ENCODE measurements at places on chromosomes 1 and 21. TPM values are rescaled to one million over a fixed set of nuclear protein-coding genes. Genes with fewer than 3 reads are reported as not detected.

DNA sequence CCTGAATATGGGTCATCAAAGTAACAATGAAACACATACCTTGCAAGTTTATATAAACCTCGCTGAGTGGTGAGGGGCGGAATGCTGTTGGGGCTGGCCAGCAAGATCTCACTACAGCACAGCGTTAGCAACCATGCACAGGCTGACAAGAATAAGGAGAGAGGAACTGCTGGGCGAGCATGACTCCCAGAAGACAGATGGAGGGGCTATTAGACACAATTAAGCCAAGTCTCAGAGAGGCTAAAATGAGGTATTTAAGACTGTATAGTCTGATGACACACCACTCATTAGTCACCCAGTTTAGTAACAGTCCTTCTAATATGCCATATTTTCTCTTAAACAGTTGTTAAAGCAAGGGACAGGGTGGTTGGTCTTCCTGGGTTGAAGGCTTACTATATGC is 340.2 kb upstream of the NR5A2 start:
- H3K4me3 ChIP-seq, result no peak overlapping the region
- no peak overlapping the region for H3K27ac ChIP-seq
- H3K4me1 ChIP-seq, result peaks cover 7% of the 10 kb centered on the region
- no peaks in the 10 kb centered on the region for H3K27me3 ChIP-seq
- no peak for DNase-seq

DNA sequence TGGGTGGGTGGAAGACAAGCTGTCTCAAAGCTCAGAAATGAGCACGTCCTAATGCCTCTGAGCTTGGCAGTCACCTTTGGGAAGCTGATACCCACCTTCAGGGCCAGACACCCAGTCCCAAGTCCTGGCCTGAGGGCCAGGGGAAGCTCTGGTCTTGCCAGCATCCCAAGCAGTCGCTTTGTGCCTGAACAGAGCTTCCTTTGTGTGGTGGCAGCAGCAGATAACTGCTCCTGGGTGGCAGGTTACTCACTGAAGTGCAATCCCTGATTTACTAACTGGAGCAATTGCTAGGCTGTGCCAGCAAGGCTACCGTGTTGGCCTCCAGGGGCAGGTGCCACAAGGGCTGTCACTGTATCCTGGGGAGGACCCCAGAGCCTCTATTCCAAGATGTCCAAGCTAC is 40.4 kb upstream of the GRHL3 start:
- H3K27me3 ChIP-seq, result no peaks in the 10 kb centered on the region

- no peaks in the 10 kb centered on the region for H3K27me3 ChIP-seq
- no peaks in the 10 kb centered on the region for H3K36me3 ChIP-seq
- H3K4me1 ChIP-seq, result peaks cover 27% of the 10 kb centered on the region
- H3K4me3 ChIP-seq, result no peak overlapping the region
Observed at GRCh38 chr1:20663969-20664715, 3.0 kb upstream of the DDOST start.

DNA sequence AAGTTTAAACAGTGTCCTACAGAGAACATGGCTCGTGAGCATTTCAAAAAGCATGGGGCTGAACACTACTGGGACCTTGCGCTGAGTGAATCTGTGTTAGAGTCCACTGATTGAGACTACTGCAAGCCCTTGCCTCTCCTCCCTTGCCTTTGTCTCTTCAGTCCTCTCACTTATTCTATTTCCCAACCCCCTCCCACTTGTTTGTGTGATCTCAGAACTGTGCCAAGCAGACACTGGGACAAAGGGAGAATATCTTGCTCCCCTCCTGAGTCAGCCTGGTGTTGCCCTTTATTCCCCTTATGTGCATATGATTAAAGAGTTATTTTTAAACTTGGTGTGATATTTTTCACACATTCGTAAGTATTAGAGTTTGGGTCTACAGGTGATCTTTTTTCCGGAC is 11.1 kb upstream of the RPRD2 start:
- H3K27me3 ChIP-seq, result no peaks in the 10 kb centered on the region
- H3K27ac ChIP-seq, result no peak overlapping the region
- no peaks in the 10 kb centered on the region for H3K4me1 ChIP-seq

- H3K27ac ChIP-seq, result no peak overlapping the region
- H3K27me3 ChIP-seq, result no peaks in the 10 kb centered on the region
- no peak overlapping the region for H3K4me3 ChIP-seq
- DNase-seq, result no peak
- no peaks in the 10 kb centered on the region for H3K36me3 ChIP-seq
Observed at GRCh38 chr21:44444286-44444931, 10.9 kb upstream of the LRRC3 start.

TRAF3IP3 gene
- total RNA-seq, result 1.0 TPM

GRCh38 chr1:28976248-28976647 is 61.9 kb downstream of the EPB41 start:
- H3K4me1 ChIP-seq, result peaks cover 12% of the 10 kb centered on the region
- H3K27me3 ChIP-seq, result no peaks in the 10 kb centered on the region
- no peak overlapping the region for H3K27ac ChIP-seq
- H3K36me3 ChIP-seq, result no peaks in the 10 kb centered on the region

CNR2 gene
- total RNA-seq, result 0.17 TPM

- no peak overlapping the region for H3K4me3 ChIP-seq
- H3K27me3 ChIP-seq, result no peaks in the 10 kb centered on the region
- no peaks in the 10 kb centered on the region for H3K4me1 ChIP-seq
- no peak overlapping the region for H3K27ac ChIP-seq
Observed at GRCh38 chr21:39968010-39968409, 100.8 kb downstream of the PCP4 start.

- no peak overlapping the region for H3K4me3 ChIP-seq
- peaks cover 74% of the 10 kb centered on the region for H3K36me3 ChIP-seq
- peaks cover 62% of the 10 kb centered on the region for H3K4me1 ChIP-seq
Observed at GRCh38 chr1:27416387-27417111, 24.1 kb downstream of the GPR3 start.

SELP gene
- 28.0 TPM for total RNA-seq

GRCh38 chr1:247376659-247377058 is 39.3 kb upstream of the NLRP3 start:
- no peaks in the 10 kb centered on the region for H3K36me3 ChIP-seq
- H3K4me1 ChIP-seq, result peaks cover 7% of the 10 kb centered on the region
- no peak overlapping the region for H3K27ac ChIP-seq

ASTN1 gene
- total RNA-seq, result 1.6 TPM

- no peaks in the 10 kb centered on the region for H3K27me3 ChIP-seq
- no peak overlapping the region for H3K4me3 ChIP-seq
- H3K4me1 ChIP-seq, result peaks cover 9% of the 10 kb centered on the region
- no peaks in the 10 kb centered on the region for H3K36me3 ChIP-seq
- DNase-seq, result no peak
- no peak overlapping the region for H3K27ac ChIP-seq
Observed at GRCh38 chr1:97160818-97161217, 439.2 kb downstream of the PTBP2 start.

GRCh38 chr1:4079815-4080214 is 179.7 kb upstream of the C1orf174 start:
- no peaks in the 10 kb centered on the region for H3K27me3 ChIP-seq
- H3K4me1 ChIP-seq, result no peaks in the 10 kb centered on the region
- no peak for DNase-seq
- H3K36me3 ChIP-seq, result no peaks in the 10 kb centered on the region
- H3K4me3 ChIP-seq, result no peak overlapping the region

Data from esophagus muscularis mucosa (tissue), 4 donors.